ENCODE measurements at places on chromosomes 2 and 18.

DNA sequence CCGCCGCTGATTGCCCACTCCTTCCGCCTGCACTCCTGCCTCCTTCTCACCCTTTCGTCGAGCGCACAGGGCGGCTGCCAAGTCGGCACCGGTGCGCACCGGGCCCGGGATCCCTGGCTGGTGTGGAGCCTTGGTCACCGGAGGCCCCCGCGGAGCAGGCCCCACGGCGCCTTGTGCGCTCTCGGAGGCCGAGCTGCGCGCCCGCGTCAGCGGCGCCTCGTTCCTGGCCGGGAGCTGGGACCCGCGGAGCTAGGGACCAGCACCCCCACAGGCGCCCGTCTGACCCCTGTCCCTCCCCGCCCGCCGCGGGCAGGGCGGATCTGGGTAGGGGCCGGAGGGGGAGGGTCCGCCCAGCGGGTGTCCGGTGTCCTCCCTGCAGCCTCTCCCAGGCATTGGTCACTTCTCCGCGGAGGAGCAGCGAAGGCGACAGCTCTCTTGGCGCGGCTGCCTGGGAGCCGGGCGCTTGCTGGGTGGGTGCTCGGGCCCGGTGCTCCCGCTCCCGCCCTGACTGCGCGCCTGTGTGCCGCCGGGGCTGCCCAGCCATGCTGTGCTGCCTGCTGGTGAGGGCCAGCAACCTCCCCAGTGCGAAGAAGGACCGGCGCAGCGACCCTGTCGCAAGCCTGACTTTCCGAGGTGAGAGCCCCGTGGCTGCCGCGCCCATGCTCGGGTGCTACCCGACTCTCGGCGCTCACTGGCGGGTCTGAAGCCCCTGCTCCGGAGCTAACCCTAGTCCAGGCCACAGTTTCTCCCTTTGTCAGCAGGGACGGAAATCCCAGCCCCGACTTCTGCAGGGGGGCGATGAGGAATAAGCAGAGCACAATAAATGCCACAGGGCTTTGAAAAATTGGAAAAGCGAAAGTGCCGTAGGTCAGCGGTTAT is 13.2 kb downstream of the DYSF start:
- DNase-seq = no peak

GRCh38 chr2:239264492-239264837 is 136.4 kb downstream of the HDAC4 start:
- DNase-seq = no peak

- no peak for DNase-seq
Observed at GRCh38 chr2:127957240-127957639, 70.6 kb downstream of the SAP130 start.

DNA sequence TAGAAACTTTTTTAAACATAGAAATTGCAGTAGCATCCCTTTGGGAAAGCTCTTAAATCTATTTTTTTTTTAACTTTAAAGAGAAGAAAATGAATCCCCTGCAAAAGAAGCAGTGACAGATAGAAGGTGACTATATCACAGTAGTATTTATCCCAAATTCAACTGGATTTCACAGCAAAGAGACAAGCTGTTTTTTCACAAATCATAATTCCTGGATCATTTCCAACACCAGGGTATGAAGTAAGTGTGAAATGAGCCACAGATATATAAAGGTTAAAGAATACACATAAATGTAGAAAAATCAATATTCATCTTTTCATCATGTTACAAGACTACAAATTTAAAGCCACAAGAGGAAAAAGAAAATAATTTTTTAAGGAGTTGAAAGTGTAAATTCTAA is 1404.9 kb upstream of the NXPH2 start:
- DNase-seq = no peak

- DNase-seq = no peak
Observed at GRCh38 chr2:112768432-112768831, 4.0 kb upstream of the CKAP2L start.

DNA sequence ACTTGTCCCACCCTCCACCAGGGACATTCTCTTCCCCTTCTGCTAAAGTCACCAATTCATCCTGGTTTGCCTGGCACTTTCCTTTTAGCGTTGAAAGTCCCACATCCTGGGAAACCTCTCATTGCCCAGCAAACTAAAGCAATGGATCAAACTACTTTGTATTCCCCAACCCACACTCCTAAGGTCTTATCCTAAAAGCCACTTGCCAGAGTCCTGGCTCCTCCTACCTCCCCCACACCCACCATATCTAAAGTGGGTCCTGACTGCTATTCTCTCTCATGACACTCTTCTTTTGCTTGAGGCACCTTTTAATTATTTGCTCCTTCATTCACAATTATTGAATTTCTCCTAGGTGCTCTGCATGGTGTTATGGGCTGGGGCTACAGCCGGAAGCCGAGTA is 40.6 kb downstream of the GKN2 start:
- DNase-seq = no peak

DNA sequence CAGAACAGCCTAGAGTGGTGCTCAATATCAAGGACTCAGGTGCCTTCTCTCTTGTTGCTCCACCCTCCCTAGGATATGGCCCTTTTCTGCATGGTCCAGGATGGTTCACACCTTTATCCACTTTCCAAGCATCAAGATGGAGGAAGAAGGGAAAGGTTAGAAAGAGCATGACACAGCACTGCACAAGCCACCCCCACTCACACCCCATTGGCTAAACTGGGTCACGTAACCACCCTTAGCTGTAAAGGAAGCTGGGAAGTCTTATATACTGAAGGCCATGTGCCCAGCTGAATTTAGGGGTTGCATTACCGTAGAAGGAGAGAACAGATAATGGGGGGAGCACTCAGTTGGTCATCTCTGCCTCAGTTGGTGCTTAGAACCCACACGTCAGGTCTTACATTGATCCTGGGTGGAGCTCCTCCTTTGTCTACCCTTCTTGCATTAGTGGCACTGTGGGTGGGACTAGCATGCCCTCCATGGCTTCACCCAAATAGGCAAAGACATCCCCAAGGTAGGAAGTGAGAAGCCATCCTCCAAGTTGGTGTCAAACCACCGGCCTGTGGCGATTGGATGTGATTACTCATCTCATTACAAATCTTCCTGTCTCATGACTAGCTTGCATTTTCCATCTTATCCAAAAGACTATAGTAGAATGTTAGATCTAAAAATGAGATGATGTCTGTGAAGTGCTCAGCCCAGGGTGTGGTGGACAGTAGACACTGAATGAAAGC is 248.5 kb downstream of the HAUS1 start:
- DNase-seq = no peak

DNA sequence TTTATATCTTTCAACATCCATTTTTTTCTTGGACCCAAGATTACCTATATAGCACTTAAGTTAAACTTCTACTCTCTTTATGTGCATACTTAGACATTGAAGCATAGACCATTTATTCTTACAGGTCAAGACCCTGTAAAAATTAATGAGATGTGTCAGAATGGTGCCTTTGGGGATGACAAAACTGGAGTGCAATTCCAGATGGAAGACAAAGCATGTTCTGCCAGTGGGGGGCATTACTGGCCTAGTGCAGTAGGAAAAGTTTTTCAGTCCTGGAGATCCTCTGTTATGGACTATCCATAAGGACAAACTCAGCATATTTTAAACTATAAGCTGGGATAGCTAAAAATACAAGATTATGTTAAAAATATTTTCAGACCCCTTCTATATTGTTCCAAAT is 57.8 kb upstream of the MMADHC start:
- no peak for DNase-seq

DNA sequence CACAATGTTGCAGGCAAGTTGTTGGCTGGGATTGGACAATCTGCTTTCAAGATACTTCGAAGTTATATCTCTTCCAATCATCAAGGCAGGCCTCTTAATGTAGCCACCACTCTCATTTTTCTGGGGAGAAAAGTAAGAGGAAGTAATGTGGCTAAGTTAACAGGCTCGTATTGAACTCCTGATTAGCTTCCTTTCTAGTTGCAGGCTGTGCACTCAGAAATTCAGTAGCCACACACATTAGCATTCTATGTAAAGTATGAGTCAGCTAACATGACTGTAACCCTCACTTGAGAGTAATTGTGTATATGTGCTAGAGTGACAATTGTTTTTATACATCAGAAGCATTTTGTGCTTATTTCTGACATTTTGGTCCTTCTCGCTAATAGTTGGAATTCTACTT is 3.3 kb downstream of the TWSG1 start:
- no peak for DNase-seq

- DNase-seq = no peak
Observed at GRCh38 chr2:234029150-234029733, 21.3 kb upstream of the SPP2 start.

DNA sequence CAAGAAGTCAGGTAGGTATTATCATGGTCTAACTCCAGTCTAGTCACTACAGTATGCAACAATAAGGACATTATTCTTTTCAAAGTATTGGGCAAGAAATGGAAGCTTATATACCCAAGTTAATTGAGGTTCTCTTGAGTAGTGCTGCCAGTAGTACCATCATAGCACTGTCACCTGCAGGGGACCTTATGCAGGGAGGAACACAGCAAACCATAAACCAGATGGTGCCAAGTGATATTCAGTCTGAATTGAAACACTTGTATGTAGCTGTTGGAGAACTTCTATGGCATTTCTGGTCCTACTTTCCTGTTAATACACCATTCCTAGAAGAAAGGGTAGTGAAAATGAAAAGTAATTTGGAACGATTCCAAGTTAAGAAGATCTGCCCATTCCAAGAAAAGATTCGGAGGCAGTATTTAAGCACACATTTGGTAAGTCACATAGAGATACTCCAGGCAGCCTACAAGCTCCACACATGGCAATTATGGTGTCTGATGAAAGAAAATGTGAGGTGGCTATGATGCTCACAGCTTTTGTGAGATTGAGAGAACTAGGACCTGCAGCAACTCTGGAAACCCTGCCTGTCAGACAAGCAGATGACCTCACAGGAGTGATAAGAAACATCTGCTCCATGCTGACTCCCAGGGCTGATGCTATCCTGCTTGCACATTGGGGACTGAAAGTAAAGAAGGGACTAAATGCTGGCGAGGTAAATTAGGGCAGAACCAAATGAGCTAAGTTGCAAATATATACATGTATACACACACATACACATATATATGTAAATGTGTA is 174.7 kb downstream of the MC4R start:
- no peak for DNase-seq

DNA sequence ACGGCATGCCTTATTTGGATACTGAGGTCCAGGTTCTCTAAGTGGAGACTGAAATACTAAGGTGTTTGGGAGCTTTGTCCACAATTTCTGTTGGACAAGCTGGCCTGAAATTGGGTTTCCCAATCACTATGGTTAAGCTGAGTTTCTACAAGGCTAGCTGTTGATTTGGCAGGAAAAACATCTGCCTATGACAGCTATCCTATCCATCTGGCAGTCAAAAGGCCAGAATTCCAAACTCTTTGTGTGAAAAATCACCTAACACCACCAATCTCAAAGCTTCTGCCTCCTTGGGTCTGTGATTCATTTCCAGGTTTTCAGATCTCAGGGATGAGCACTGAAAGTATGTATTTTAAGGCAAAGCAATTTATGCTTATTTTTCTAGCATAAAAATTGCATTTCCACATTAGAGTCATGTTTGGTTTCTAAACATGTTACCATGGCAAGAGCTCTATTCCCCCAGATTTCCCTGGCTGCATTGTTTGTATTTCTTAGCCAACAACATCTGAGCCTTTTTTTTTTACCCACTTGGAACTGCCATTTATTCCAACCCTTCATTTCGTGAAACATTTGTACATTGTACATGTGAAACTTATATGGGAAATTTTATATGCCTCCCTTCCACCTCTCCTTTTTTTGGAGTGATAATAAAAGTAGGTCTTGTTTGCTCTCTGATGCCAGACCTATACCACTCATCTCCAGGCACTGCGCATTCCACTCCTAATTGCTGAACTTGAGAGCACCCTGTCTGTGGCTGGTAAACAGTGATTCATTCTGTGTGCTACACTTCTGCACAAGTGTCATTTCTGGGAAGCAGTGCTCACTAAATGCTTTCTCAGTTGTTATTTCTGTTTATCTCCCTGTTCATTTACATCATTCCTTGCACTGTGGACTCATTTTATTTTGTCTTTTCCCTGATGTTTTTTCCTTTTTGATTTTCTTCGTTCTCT is 15.9 kb upstream of the CCDC85A start:
- no peak for DNase-seq

DNA sequence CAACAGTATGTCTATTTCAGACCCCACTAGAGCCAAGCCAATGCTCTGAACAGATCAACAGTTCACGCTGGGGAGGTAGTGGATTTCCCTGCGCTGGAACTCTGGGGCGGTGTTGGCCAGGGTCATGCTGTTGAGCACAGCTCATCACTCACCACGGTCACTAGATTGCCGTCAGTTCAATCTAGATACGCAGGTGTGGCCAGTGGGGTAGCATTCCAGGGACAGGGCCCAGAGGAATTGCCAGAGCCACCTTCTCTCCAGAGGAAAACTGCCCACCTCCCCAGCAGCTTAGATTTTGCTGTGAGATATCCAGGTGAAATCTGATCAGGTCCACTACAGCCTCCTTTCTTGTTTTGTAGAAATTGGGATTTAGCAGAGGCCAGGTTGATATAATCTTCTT is 101.8 kb downstream of the SOX11 start:
- DNase-seq = no peak

DNA sequence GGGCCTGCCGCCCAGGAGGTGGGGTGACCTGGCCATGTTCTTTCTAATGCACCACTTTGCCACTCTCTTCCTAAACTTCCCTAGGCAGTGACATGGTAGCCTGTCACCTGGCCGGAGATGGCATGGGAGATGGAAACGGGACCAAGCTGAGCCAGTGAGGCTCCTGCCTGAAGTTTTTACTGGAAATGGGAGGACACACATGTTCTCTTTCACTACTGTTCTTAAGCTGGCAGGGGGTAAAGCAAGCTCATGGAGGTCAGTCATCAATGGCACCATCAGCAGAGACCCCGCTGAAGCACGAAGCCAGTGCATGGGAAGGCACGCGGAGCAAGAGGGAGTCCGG is 50.7 kb downstream of the ATIC start:
- DNase-seq = no peak

GRCh38 chr2:65357959-65358294 is 74.5 kb downstream of the SPRED2 start:
- DNase-seq = no peak

- no peak for DNase-seq
Observed at GRCh38 chr2:18484625-18485024, 75.8 kb downstream of the RDH14 start.

DNA sequence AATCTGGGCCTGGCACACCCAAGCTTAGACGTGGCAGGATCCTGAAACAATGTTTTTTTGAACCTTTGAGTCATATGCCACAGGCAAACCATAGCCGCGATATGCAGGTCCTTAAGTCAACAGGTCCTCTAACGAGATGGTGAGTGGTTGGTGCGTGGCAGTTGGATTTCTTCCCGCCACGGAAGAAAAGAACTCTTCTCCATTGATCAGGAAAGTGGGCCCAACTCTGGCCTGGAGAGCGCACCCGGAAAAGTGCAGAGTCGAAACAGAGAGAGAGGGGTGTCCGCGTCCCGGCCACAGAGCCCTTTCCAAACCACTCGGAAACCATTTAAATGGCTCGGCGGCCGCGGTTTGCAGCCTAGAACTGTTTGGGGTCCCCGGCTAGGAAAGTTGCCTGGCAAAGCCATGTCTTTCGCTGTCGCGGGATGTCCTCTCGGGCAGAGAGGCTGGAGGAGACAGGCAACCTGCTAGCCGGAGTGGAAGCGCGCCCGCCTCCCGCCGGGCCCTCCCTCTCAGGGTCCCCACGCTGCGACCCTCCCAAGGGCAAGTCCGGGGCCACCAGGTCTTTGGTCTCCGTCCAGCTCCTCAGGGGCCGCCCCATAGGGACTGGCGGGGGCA is 777 bp downstream of the GALNT3 start:
- no peak for DNase-seq

GRCh38 chr18:7608781-7609201 is 41.7 kb downstream of the PTPRM start:
- no peak for DNase-seq

GRCh38 chr18:44035554-44035953 is 645.1 kb upstream of the SETBP1 start:
- DNase-seq = no peak

All from stimulated activated CD4-positive, alpha-beta T cell treated with anti-CD3 and anti-CD28 coated beads, TNF-alpha, amount 100 ng/mL, for 4 hours (primary cell).